ENCODE measurements at places on chromosomes 6 and 20.
A peak's percentile ranks its signal among the peaks of the same experiment; 100 is the strongest.

GRCh38 chr20:36645998-36646397 is at the start of gene SLA2:
Gene SLA2, minus strand, starts transcription at chr20:36646196. Its CDS starts 4,861 bp downstream, at chr20:36641335.
- peak; percentile 36 for DNase-seq

- DNase-seq, result no peak
These were observed 34.7 kb downstream of the MAN1A1 start for GRCh38 chr6:119314885-119315272.

DNA sequence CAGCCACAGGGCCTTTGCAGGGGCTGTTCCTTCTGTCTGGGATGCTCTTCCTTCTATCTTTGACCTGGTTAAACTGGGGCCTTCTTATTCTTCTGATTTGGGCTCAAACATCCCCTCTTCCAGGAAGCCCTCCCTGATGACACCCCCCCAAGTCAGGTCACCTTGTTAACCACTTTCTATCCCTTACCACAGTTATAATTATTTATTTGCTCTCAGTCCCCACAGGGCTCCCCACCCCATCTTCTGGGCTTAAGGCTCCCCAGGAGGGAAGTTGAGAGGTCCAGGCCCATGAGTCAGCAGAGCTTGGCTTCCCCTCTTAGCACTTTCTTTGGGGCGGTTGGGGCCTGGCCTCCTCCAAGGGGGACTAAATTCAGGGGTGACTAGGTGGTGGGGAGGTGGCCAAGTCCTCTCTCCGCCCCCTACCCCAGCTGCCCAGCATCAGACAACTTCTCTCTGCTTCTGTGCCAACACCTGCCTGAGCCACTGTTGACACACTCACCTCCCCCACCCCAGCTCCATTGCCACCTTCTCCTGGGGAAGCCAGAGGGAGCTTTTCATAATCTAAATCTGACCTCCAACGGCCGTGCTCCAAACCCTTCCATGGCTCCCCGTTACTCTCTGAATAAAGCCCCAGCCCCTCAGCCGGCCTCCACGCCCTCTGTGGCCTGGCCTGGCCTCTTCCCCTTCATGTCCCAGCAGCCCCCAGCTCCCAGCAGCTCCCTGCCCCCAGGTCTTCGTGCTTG is 70.0 kb downstream of the CEBPB start:
- DNase-seq, result no peak

GRCh38 chr20:53826597-53827291 is 233.1 kb upstream of the ZNF217 start:
- DNase-seq, result no peak

DNA sequence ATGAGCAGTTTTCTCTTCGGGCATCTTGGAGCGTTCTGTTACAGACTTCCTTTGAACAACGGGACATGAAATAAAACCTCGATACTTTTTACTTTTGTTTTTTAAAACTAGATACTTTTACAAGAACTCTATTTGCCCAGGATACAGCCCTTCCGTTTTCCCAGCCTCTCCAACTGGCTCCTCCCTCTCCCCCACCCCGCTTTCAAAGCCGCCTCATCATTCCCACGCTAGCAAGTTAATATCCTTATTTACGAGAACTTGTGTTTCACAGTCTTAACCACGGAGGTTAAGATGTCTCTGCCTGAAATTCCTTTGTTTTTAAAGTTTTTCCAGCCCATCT is 241 bp upstream of the CFAP206 start:
- DNase-seq, result no peak
